ENCODE measurements at places on chromosomes 7 and 10.
A peak's percentile ranks its signal among the peaks of the same experiment; 100 is the strongest.

DNA sequence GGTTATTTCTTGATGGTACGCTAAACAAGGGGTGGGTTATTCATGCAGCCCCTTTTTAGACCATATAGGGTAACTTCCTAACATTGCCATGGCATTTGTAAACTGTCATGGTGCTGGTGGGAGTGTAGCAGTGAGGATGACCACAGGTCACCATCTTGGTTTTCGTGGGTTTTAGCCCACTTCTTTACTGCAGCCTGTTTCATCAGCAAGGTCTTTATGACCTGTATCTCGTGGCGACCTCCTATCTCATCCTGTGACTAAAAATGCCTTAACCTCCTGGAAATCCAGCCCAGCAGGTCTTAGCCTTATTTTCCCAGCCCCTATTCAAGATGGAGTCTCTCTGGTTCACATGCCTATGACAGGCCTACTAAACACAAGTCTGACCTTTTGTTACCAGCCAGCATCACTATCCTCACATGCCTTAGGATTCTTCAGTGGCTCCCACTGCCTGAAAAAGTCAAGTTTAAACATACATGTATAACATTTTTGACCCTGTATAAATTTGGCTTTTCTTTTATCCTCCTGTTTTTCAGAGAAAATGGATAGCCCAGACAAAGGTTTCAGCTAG lies 13.2 kb upstream of the COBL start:
- DNase-seq, result no peak

- DNase-seq, result no peak
Observed at GRCh38 chr7:72504061-72504706, 92.0 kb upstream of the CALN1 start.

- DNase-seq, result no peak
Observed at GRCh38 chr7:15662451-15662850, 24.0 kb downstream of the MEOX2 start.

- no peak for DNase-seq
Observed at GRCh38 chr7:27917774-27918314, 177.9 kb downstream of the TAX1BP1 start.

GRCh38 chr10:80504158-80504811 lies 33.4 kb upstream of the SH2D4B start:
- no peak for DNase-seq

GRCh38 chr7:41698726-41699125 lies 4.2 kb downstream of the INHBA start:
- DNase-seq, result no peak

DNA sequence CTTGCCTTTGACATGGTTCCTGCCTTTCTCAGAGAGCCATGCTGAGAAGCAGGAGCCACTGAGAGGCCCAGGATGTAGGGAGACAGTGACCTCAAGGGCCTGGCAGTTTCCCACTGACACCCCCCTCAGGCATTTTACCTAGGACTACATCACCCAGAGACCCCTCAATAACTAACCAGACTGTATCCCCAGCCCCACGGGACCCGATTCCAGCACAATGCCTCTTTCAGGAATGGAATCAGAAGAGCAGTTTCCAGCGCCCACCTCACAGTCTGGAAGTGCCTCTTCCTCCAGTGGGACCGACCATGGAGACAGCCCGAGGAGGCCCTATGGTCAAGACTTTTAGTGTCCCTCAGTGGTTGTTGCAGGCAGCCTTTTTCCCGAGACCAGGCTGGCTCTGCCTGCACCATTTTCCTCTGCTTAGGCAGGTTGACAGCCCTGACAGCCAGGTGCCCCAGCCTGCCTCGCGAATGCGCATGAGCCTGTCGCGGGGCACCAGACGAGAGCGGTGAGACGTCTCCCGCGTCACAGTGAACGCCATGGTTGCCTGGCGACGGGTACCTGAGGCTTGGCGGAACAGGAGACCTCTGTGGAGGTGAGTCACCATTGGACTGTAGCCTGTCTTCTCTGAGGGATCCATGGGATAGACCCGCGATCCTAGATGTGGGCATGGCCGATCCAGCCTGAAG lies 28.4 kb upstream of the ZNF273 start:
- DNase-seq, result no peak

DNA sequence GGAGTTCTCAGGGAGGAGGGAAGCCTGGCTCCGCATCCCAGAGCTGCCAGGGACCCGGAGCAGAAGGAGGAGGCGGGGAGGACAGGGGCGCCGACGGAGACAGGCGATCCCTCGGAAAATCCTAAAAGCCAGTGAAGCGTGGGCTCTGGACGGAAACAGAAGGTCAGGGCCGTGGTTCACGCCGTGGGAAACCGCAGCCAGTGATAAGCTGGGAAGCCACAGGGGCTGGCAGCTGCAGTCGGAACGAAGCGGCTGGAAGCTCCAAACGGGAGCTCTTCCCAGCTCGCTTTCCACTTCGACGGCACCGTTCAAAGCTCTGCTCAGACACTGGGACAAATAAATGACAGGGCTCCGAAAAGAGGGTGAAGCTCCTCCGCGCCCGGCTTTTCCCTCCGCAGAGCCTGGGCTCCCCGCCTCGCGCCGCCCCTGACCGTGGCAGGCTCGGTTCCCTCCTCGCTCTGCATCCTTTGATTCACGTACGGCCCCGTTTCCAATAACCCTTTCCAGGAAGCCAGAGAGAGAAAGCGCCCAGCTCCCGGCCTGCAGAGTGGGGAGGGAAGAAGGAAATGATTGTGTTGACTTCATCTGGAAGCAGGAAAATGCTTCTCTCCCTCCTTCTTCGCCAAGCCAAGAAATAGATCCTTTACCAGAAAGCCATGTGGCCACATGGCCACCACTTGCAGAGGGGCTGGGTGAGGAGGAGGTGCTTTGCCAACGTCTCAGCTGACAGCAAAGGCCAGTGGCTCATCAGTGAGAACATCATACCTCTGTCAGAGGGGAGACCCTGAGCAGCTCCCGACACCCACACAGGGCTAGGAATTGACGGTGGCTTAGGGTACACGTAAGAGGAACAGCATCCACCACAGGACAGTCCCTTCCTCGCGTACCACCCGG lies 57.4 kb downstream of the ADRB1 start:
- DNase-seq, result no peak

- no peak for DNase-seq
Observed at GRCh38 chr10:110765513-110766319, 106.0 kb upstream of the PDCD4 start.

DNA sequence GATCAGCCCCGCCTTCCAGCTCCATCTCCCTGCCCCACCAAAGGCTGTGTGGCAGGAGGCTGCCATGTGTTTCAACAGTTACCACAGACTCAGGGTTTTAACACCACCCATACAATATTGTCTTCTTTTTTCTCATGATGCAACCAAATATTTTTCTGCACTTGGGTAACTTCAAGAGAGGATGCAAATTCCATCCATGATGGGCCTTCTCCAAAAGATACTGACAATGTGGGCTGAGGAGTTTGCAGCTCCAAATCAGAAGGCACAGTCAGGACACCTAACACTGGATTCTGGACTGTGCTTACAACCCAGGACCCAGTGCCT lies 347.9 kb downstream of the GRID1 start:
- no peak for DNase-seq

DNA sequence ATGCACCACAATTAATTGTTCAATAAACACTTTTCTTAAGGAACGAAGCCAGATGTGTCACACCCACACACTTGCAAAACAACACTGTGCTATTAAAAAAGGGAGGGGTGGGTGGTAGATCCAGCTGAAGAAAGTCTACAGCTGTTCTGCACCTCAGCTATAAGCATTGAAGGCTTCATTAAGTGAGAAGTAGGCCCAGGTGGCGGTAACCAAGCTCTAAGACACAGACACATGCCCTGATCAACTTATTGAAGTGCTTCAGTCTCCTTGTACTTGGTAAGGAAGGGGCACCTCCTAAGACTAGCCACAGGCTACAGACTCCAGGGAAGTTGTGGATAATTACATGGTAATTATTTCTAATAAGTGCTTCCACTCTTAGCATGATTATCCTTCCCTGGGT lies 4.5 kb upstream of the CPVL start:
- DNase-seq, result no peak

- no peak for DNase-seq
Observed at GRCh38 chr10:101215397-101216206, 13.7 kb downstream of the LBX1 start.

DNA sequence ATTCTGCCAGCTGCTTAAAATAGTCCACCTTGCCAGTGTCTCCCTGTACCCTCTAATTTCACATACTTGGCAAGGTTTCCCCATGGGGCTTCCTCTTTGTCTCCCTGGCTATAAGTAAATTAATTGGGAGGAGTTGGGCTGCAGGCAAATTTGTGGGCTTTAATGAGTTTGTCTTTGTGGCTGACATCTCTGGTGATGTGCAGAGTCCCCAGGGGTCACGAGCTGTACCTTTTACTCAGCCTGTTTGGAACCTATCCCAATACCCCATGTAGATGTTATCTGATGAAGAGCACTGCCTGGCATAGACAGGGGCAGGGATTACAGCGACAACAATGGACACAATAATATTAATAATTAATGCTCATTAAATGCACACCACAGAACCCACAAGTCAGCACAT lies 132.5 kb downstream of the SLIT1 start:
- no peak for DNase-seq

DNA sequence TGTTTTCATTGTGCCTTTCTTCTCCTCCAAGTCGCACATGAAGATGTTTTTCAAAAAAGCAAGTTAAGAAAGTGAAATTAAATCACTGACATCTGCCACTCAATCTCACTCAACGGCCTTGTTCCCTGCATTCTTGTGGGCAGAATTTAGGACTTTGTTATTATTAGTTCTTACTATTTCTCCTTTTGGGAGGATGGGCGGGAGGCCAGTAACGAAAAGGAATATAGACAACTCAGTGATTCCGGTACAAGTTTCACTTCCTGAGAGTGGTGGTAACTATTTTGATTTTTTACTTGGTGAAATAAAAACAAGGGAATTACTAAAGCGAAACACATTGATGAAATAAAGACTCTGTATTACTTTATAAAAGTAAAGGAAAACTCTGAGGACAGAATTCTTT lies 231.9 kb upstream of the HABP2 start:
- DNase-seq, result no peak

- peak; percentile 31 for DNase-seq
Observed at GRCh38 chr10:80530251-80530650, 7.5 kb upstream of the SH2D4B start.

GRCh38 chr10:11793762-11794479 lies 29.2 kb upstream of the PROSER2 start:
- DNase-seq, result no peak

DNA sequence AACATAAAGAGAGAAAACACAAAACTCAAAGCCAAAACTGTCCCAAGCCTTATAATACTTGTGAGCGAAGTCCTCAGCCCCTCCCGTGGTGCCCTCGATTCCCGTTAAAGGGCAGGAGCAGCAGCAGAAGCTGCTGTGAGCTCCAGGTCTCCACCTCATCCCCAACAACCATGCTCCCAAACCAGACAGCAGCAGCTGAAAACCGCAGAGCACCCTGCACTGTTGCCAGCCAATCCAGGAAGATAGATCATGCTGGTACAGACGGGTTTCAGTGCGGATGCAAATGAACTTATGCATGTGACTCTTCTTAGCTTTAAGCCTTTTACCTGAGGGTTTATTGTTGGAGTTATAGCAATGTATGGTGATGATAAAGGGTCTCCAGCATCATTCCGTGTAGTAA lies 97.9 kb downstream of the DNAJB6 start:
- DNase-seq, result no peak

GRCh38 chr10:128268015-128268722 lies 141.9 kb upstream of the MKI67 start:
- DNase-seq, result no peak

DNA sequence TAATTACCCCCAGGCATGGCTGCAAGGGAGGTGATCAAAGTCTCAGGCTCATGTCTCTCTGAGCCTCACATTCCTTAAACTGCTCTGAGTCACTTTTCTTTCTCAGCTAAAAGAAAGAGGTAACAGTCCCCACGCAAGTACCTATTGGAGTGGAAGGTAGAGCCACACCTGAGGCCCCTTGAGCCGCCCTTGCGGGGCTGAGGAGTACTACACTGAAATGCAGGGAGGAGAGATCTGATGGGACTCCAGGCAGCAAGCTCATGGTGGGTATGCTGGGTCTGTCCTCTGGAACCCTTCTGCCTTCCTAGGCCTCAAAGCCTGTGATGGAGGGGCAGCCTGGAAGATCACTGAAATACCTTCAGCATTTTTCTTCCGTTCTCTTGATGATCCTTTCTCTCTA lies 960.0 kb downstream of the DNAJB9 start:
- no peak for DNase-seq

GRCh38 chr10:50416181-50416824 lies 165.0 kb upstream of the ASAH2 start:
- DNase-seq, result no peak

GRCh38 chr10:89003344-89003743 lies 12.7 kb downstream of the FAS start:
- no peak for DNase-seq

DNA sequence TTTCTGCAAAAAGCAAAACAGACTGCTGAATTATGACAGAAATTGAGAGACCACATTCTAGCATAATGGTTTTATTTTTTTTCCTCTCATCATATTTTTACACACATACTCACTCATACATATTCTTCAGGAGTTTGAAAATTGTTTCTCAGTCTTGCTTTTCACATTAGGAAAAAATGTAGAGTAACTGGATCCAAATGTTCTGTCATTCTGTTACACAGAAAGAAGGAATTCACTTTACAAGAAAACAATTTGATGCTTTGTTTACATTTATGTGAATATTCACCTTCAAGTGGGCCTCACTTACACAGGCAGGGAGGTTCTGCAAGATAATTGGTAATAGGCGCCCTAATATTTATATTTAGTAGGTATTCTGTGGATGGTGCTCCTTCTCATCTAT lies 82.0 kb downstream of the ARL4A start:
- no peak for DNase-seq

- DNase-seq, result peak; percentile 17
Observed at GRCh38 chr7:128869944-128870285, 7.3 kb downstream of the ATP6V1F start.

- peak; percentile 50 for DNase-seq
Observed at GRCh38 chr7:129169171-129169671, 19.2 kb upstream of the SMO start.

GRCh38 chr10:52229291-52229931 lies 84.7 kb upstream of the DKK1 start:
- no peak for DNase-seq

DNA sequence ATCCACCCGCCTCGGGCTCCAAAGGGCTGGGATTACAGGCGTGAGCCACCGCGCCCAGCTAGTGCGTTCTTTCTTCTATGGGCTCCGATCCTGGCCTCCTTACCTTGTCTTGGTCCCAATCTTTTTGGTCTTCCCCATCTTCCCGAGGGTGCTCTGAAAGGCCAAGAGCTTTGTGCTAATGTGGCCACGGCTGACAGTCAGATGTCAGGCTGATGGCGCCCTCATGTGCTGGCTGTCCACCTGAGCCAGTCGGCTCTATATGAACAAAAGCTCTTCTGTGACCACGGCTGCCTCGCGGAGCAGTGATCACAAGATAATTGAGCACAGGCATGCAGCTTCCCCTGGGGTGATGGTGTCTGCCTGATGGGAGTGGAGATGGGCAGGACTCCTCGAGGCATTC lies 11.0 kb upstream of the AHCYL2 start:
- no peak for DNase-seq

- no peak for DNase-seq
Observed at GRCh38 chr7:111832174-111832573, 269.9 kb upstream of the IMMP2L start.
